IPS DF 6.9 (cell line): ENCODE measurements at places on chromosomes 7 and 10.
A peak's percentile ranks its signal among the peaks of the same experiment; 100 is the strongest.

- no peak for DNase-seq
These were observed 209.1 kb downstream of the PHF14 start for GRCh38 chr7:11182736-11183135.

DNA sequence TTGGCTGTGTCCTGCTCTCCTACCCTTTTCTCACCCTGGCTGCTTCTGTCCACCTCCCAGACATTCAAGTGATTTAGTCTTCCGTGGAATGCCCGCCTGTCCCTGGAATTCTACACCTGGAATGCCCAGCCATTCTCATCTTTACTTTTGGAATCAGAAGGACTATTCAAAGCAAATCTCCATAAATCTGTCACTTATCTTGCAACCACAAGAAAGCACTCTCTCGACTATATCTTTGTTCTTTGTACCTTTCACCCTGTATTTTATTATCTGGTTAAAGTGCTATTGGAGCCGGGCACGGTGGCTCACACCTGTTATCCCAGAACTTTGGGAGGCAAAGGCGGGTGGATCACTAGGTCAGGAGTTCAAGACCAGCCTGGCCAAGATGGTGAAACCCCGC is 79.3 kb upstream of the KMT2E start:
- no peak for DNase-seq

GRCh38 chr7:124031919-124032318 is 948 bp downstream of the TMEM229A start:
- no peak for DNase-seq

DNA sequence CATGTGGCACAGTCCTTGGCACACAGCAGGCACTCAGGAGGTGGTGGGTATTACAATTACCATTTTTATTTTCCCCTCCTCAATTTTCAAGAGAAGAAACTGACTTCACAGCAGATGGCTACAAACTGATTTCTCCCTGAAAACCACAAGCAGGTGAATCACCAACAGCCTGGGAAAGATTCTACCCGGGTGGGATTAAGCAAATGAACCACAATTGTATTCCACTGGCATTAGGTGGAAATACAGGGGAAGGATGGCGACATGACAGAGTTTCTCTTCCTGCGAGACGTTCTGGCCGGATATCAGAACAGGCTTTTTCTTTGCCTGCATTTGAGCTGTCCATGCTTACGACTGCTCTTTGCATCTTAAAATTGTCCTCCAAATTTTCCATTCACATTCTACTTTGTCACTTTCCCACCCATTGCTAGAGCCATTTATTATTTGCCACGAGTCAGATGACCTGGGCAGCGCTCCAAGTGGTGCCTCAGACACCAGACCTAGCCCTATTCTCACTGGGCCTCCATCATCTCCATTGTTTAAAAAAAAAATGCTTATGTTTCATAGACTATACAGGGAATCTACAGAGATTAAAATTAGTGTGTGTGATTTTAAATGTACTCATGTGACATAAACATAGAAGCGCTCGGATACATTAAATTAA is 4.6 kb downstream of the DENND11 start:
- no peak for DNase-seq

- no peak for DNase-seq
These were observed 691.0 kb upstream of the LRRTM3 start for GRCh38 chr10:66234872-66235271.

DNA sequence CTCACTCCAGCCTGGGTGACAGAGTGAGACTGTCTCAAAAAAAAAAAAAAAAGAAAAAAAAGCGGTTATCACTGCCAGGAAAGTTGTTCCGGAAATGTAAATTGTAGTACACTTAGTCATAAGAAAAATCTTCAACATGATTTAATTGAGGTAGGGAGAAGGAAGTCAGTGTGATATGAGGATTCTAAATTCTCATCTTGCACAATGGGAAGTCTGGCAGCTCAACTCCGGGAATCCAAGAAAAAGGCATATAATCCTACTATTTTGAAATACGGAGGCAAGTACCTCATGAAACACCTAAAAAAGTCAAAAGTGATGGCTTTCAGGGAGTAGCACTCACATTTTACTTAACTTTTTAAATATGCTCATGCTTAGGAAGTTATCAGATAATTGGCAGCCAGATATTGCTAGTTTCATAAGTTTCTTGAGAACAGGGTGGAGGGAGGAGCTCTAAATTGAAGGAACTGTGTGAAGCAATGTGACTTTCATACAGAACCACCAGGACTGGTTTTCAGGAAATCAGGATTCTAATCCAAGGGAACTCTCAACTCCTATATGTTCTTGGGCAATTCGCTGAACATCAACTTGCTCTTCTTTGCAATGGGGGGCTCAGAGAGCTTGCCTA is 2.7 kb upstream of the C7orf25 start:
- DNase-seq = no peak

GRCh38 chr10:34236931-34237330 is 578.2 kb downstream of the PARD3 start:
- DNase-seq = no peak

DNA sequence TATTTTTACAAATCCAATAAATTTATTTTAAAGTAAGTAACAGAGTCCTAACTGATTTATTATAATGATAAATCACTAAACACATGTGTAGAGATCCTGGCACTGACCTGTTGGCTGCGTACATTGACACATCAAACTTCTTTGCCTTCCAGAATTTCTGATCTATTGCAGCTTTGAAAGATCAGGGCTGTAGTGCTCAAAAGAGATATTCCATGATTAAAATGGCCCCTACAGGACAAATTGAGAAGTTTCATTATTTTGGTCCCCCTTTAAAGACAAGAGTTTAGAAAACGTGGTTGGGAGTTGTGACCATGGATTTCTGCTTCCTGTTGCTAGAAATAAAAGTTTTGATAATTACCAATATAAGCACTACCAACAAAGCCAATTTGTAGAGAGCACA is 87.7 kb upstream of the PDK4 start:
- DNase-seq = no peak

DNA sequence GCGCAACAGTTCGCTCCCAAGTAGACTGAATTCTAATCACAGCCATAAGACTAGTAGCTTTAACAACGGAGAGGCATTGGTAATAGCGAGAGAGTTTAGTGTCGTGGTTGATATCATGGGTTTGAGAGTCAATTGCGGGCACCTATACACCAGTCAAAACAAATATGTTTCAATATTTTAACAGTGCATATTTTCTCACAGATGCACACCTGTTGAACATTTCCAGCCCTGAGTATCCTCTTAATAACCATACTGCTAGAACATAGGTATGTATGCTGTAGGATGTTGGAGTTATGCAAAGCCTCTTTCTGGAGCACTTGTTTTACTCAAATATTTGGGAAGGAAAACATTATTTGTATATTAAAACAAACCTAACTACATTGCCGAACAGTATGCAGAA is 92.9 kb downstream of the FAM107B start:
- no peak for DNase-seq

GRCh38 chr7:24729365-24730017 is 27.8 kb downstream of the GSDME start:
- no peak for DNase-seq

GRCh38 chr10:69327463-69328379 is 49.4 kb downstream of the HK1 start:
- DNase-seq = no peak

- DNase-seq = no peak
These were observed 191.3 kb upstream of the CDCA7L start for GRCh38 chr7:22137026-22137425.

DNA sequence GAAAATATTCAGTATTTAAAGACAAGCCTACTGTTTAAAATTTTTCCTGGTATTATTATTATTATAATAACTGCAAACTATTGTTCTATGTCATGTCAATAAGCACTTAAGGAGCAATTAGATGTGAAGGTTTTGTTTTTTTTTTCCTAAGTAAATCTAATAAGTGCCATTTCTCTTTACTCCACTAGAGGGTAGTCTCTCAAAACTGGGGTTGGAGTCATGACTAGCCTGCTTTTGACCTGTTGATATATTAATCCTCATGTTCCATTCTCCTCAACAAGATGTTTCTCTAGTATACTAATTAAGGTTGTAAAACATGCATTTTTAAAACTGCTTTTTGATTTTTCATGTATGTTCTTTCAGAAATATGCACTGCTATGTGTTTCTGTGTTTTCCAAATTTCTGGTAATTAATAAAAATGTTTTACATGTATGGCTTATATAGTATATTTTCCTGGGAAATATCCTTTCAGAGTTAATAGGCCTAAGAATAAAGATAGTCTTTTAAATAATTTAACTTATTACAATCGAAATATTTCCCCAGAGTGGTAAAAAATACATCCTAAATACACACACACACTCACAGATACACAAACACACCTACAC is 1.0 kb upstream of the LRRN3 start:
- DNase-seq = peak; percentile 16

DNA sequence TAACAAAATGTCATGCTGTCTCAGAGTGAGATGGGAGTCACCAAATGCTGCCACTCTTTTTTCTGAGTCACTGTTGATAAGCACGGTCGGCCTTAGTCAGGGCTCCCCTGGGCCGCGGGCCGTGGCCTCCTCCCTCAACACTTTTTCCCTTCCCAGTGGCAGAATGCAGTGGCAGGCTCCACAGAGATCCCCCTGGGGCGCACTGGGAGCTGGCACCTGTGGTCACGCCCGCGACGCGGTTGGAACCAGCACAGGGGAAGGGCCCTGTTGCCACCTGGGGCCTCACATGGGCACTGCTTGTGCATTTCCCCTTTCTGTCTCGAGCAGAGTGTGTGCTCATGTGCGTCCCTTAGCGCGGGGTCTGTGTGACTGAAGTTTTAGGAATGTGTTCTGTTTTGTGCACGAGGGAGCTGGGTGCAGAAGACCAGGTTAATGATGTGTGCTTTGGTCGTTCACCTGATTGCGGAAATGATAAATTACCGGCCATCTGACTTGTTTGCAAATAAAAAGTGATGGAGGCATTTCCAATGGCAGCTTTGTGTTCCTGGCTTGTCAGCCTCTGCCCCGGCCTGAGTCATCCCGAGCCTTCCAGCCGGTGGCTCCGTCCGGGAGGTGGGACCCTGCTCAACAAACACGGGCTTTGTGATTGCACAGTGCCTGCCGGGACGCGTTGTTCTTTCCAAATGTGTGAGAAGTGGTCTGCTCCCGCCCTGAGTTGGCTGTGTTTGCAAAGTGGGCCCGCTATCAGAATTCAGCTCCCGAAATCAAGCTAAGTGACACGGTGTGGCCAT is 100.7 kb downstream of the NKX6-2 start:
- no peak for DNase-seq

DNA sequence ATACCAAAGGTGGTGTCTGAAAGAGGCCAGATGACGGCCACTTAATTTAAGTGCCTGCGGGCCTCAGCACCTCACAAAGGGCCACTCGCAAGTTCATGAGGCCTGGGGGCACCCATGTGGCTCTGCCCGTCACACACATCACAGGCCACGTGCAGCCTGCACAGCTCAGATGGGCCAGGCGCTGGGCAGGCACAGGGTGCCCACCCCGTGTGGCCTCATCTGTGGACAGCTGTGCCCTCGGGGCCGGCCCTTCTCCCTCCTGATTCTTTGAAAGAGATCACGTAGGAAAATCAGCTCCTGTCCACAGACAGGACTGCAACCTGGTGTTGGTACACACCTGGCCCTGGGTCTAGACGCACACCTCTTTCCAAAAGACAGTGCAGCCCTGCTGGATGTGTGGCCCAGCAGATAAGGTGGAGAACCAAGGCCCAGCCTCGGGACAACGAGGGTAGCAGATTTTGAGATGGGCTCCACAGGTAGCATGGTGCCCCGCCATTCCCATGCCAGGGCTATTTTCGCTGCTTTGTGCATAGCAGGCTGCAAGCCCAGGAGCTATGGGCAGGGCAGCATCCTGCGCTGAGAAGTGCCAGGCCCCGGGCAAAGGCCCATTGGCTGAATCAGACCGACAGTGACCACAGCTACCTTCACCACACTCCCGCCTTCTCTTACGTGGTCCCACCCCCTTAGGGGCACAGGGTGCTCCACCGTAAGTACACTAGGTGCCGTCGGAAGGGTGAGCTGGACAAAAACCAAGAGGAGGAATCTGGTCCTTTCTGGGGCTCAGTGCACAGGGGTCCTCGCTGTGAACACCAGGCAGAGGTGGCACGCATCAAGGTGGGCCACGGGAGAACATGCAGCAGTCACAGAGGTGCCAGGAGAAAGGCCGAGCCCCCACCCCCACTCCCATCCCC is 124.5 kb downstream of the EBF3 start:
- DNase-seq = no peak

GRCh38 chr7:150986099-150986512 is 4.7 kb upstream of the NOS3 start:
- no peak for DNase-seq

- peak; percentile 29 for DNase-seq
These were observed 930 bp downstream of the GARIN1A start for GRCh38 chr7:128672927-128673517.

GRCh38 chr10:19488592-19489280 is 327.5 kb upstream of the PLXDC2 start:
- DNase-seq = peak; percentile 55

DNA sequence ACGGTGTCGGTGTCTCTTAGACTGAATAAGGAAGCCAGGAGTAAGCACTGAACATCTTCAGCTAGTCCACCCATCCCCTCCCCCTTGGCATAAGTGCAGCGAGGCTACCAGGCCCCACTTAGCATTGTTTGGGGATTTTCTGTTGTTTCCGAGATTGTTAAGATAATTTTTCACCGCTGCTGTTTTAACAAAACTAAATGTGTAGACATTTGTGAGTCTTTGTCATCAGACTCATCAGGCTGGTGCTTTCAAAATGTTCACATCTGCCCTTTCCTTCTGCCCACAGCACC is 21.0 kb upstream of the GOT1 start:
- DNase-seq = no peak

DNA sequence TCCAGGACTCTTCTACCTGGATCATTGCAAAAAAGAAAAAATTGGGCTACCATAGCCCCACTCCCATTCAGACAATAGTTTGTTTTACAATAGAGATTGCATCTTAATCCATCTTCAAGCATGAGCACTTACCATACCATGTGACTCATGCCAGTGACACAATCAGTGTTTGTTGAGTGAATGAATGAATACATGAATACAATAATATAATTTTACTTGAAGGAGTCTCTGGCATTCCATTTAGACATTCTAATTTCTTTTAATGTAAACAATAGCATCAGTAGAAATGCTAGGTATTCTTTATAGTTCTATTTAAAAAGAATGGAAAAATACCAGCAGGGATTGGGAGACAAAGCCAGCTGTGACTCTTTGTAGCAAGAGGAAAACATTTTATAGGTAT is 141.6 kb upstream of the AKR1E2 start:
- no peak for DNase-seq

DNA sequence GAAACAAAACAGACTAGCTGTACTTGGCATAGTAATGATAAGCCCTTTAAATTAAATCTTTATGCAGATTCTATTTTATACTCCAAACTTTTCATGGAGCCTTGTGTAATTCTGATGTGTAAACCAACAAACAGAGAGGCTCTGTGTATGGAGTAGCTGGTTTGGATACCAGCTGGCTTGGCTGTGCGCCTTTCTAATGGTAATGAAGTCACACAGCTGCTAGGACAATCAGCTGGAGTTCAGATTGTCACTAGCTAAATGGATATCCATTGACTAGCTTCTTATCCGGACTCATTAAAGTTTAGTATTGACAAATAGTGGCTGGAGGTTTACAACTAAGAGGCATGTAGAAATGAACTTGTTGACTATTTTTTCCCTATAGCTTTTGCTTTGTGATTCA is 398.4 kb downstream of the DGKB start:
- peak; percentile 4 for DNase-seq

- no peak for DNase-seq
These were observed 305.1 kb downstream of the GRID1 start for GRCh38 chr10:86061278-86062197.
